Left renal pelvis (tissue), 4 donors: ENCODE measurements at places on chromosomes 1 and 21. TPM values are rescaled to one million over a fixed set of nuclear protein-coding genes. Genes with fewer than 3 reads are reported as not detected.

The SYCP1 gene
- 0.32 TPM for polyA plus RNA-seq

The PACC1 gene
- polyA plus RNA-seq = 14.3 TPM

The THEMIS2 gene
- 4.2 TPM for polyA plus RNA-seq

The CHRM3 gene
- 6.9 TPM for polyA plus RNA-seq

The VHLL gene
- not detected for polyA plus RNA-seq

The GSTM5 gene
- polyA plus RNA-seq = 48.4 TPM

The LRRC38 gene
- 7.7 TPM for polyA plus RNA-seq

The SPRR2A gene
- polyA plus RNA-seq = not detected

The TAGLN2 gene
- polyA plus RNA-seq = 141 TPM

The CYP4A11 gene
- 44.5 TPM for polyA plus RNA-seq

The MCOLN2 gene
- 1.2 TPM for polyA plus RNA-seq

The NUAK2 gene
- 13.5 TPM for polyA plus RNA-seq

The LYPD8 gene
- polyA plus RNA-seq = not detected

The CCDC185 gene
- 0.07 TPM for polyA plus RNA-seq

The PLEKHA6 gene
- polyA plus RNA-seq = 46.1 TPM

The C1orf94 gene
- polyA plus RNA-seq = not detected

The CD46 gene
- polyA plus RNA-seq = 122 TPM

The PADI6 gene
- not detected for polyA plus RNA-seq

The OBSCN gene
- 14.3 TPM for polyA plus RNA-seq
